ENCODE measurements at places on chromosomes 16 and 17. TPM values are rescaled to one million over a fixed set of nuclear protein-coding genes. Genes with fewer than 3 reads are reported as not detected.

TNFAIP1 gene
- total RNA-seq, result 37.8 TPM

TVP23A gene
- not detected for total RNA-seq

CEP112 gene
- 10.3 TPM for total RNA-seq

CLEC18A gene
- total RNA-seq, result 0.65 TPM

CCL11 gene
- 0.61 TPM for total RNA-seq

PLK1 gene
- total RNA-seq, result 4.1 TPM

GSG1L gene
- not detected for total RNA-seq

SLC6A2 gene
- total RNA-seq, result not detected

MC1R gene
- total RNA-seq, result 9.6 TPM

CDH1 gene
- total RNA-seq, result 3.2 TPM

All from hair follicle dermal papilla cell (primary cell).